ENCODE measurements at places on chromosomes 3 and 15.
A peak's percentile ranks its signal among the peaks of the same experiment; 100 is the strongest.

- peaks cover 6% of the 10 kb centered on the region for H3K4me1 ChIP-seq
- no peak overlapping the region for H3K27ac ChIP-seq
- H3K36me3 ChIP-seq: no peaks in the 10 kb centered on the region
- H3K4me3 ChIP-seq: no peak overlapping the region
- DNase-seq: no peak
These were observed 19.3 kb upstream of the LYSMD4 start for GRCh38 chr15:99752556-99752955.

- DNase-seq: no peak
- H3K4me1 ChIP-seq: peaks cover 7% of the 10 kb centered on the region
- peak overlapping the region; percentile 85 for H3K27ac ChIP-seq
- peaks cover 4% of the 10 kb centered on the region for H3K36me3 ChIP-seq
These were observed 159.0 kb upstream of the CHRNA7 start for GRCh38 chr15:31871166-31871886.

- H3K27ac ChIP-seq: peak overlapping the region; percentile 31
- H3K36me3 ChIP-seq: no peaks in the 10 kb centered on the region
- no peaks in the 10 kb centered on the region for H3K27me3 ChIP-seq
- no peak overlapping the region for H3K4me3 ChIP-seq
These were observed 181.5 kb upstream of the ICE2 start for GRCh38 chr15:60660290-60661051.

GRCh38 chr15:31361764-31362515 is 35.3 kb downstream of the KLF13 start:
- H3K4me1 ChIP-seq: peaks cover 96% of the 10 kb centered on the region
- H3K27ac ChIP-seq: peak overlapping the region; percentile 99
- peak overlapping the region; percentile 74 for H3K4me3 ChIP-seq
- DNase-seq: no peak
- H3K36me3 ChIP-seq: peaks cover 81% of the 10 kb centered on the region

GRCh38 chr3:187318819-187319616 is 27.5 kb upstream of the MASP1 start:
- H3K4me3 ChIP-seq: peak overlapping the region; percentile 34
- H3K27me3 ChIP-seq: peaks cover 34% of the 10 kb centered on the region
- H3K27ac ChIP-seq: no peak overlapping the region
- peak; percentile 46 for DNase-seq
- no peaks in the 10 kb centered on the region for H3K36me3 ChIP-seq
- peaks cover 11% of the 10 kb centered on the region for H3K4me1 ChIP-seq

DNA sequence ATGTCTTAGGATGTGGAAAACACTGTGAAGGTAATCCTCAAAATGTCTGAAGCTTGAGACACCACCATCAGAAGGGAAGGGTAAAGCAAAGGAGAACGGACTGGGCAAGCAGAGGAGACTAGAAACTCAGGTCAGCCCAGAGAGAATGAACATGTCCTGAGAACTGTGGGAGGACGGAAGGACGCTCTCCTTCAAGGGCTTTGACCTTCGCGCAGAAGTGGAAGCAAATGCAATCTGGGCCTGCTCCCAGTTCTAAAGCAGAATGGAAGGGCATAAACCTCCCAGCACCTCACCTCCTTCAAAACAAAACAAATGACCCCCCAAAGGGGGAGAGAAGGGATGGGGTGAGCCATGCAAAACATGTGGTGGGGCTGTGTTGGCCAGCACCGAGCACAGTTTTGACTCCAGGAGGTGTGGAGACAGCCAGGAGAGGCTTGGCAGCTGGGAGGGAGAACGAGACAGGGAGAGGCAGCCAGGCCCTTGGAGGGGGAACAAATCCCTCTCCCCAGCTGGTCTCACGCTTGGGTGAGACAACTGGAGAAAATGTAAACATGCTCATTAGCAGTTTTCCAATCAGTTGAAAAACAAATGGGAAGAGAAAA is 222.4 kb upstream of the WNT5A start:
- no peak overlapping the region for H3K27ac ChIP-seq
- no peaks in the 10 kb centered on the region for H3K4me1 ChIP-seq
- H3K36me3 ChIP-seq: no peaks in the 10 kb centered on the region
- no peaks in the 10 kb centered on the region for H3K27me3 ChIP-seq
- no peak for DNase-seq

- no peak overlapping the region for H3K4me3 ChIP-seq
- no peaks in the 10 kb centered on the region for H3K4me1 ChIP-seq
- H3K36me3 ChIP-seq: no peaks in the 10 kb centered on the region
- H3K27ac ChIP-seq: no peak overlapping the region
These were observed 377.0 kb downstream of the FEZF2 start for GRCh38 chr3:61996366-61996765.

DNA sequence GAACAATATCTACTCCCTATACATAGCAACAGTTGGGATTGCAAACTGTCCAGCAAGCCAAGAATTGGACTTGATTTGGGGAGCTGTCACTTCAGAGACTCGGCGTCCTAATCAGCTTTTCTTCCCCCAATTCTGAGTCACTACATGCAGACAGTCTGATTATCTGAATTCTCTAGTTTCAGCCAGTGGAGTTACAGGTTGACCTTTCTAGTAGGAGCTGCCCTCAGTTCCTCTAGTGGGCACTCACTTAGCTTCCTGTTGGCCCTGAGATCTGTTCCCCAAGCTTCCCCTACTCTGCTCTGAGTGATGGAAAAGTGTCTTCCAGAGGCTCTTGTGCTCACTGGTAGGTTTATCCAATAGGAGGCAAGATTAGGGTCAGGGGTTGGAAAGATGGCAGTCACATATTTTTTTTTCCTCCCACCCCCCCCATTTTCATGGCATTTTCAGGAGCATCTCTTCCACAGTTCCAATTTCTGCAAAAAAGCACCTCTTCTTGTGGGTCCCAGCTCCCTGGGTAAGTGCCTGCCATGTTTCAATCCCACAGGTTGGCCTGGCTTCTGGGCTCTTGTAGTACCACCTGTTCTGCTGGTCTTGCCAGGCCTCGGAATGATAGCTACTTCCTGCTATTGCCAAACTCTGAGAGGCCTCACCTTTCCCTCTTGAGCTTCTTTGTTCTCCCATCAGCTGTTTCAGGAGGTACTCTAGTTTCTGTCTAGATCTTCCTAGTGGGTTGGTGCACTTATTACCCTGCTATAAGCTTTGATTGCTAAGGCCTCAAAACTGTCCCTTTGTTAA is 182.2 kb downstream of the RAP2B start:
- no peaks in the 10 kb centered on the region for H3K36me3 ChIP-seq
- no peak overlapping the region for H3K4me3 ChIP-seq
- DNase-seq: no peak
- H3K27me3 ChIP-seq: no peaks in the 10 kb centered on the region

DNA sequence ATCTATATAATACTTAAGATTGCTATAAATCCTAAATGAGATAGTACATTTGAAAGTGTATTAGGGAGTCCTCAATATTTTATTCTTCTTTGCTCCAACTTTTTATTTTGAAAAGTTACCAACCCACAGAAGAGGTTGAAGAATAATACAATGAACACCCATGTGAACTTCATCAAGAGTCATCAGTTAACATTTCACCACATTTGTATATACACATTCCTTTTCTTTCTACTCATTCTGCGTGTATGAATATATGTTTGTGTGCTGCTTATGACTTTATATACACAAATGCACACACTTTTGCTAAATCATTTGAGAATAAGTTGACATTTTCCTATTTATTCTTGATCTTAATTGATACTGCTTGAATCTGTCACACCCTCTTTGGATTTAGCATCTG is 193.3 kb upstream of the CGNL1 start:
- DNase-seq: no peak
- H3K27ac ChIP-seq: no peak overlapping the region

DNA sequence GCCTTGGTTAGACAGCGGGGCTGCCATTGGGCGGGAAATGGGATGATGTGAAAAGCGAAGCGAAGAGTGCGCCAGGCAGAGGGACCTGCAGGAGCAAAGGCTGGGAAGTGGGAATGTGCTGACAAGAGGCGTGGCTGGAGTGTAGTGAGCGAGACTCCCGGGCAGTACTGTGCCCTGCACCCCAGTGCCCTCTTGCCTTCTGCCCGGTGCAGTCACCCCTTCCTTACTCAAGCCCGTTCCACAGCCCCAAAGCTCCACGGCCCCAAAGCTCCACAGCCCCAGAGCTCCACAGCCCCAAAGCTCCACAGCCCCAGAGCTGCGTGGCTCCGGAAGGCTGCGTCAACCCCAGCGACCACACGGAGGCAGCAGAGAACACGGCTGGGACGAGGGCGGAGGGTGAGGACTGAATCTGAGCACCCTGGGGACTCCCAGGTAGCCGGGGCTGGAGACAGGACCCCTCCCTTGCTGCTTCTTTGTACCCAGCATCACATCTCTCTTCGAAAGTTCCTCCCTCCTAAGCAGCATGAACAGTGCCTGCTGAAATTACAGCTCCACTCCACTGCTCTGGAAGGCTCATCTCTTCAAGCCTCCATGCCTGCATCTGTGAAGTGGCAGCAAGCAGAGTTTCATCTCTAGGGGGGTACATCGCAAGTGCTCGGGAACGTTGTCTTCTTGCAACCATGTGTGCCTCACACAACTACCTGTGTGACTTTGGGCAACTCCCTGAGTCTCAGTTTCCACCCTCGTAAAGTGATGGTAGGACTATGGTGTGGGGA is 108.9 kb downstream of the FBLN2 start:
- H3K27me3 ChIP-seq: peaks cover 33% of the 10 kb centered on the region
- peak overlapping the region; percentile 33 for H3K4me3 ChIP-seq
- H3K36me3 ChIP-seq: peaks cover 3% of the 10 kb centered on the region

DNA sequence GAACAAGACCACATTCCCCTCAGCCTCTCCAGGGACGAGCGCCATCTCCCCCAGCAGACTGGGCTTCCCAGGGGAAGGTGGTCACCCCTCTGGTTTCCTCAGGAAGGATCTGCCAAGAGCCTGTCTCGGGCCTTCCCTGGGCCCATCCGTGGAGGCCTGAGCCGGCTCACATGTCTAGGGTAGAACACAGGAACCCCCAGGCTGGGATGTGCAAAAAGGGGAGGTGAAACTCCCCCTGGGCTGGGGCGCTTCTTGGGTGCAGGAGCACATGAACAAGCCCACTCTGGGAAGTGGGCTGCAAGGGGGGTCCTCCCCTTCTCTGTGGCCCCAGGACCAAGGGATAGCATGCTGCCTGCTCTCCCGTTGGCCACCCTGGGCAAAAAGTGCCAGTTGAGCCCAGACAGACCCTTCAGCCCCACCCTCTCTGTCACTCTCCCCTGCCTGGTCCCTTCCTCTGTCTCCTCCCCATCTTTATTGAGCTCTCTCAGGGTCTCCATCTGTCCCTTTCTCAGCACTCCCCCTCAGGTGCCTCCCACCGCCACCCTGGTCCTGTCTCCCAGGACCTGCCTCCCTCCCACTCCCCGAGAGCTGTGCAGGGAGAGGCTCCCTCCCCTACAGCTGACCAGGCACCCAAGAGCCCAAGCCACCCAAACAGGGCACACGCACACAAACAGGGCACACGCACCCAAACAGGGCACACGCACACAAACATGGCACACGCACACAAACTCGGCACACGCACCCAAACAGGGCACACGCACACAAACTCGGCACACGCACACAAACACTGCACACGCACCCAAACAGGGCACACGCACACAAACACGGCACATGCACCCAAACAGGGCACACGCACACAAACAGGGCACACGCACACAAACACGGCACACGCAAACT is 864 bp downstream of the SEMA3G start:
- peaks cover 8% of the 10 kb centered on the region for H3K4me1 ChIP-seq
- DNase-seq: no peak
- no peaks in the 10 kb centered on the region for H3K36me3 ChIP-seq
- no peaks in the 10 kb centered on the region for H3K27me3 ChIP-seq

GRCh38 chr3:165210132-165210531 is 13.9 kb upstream of the SLITRK3 start:
- DNase-seq: no peak
- no peaks in the 10 kb centered on the region for H3K36me3 ChIP-seq
- no peaks in the 10 kb centered on the region for H3K27me3 ChIP-seq
- H3K4me3 ChIP-seq: no peak overlapping the region
- H3K4me1 ChIP-seq: no peaks in the 10 kb centered on the region

GRCh38 chr3:169667166-169668071 is 3.9 kb upstream of the MECOM start:
- peaks cover 90% of the 10 kb centered on the region for H3K27me3 ChIP-seq
- H3K4me3 ChIP-seq: peak overlapping the region; percentile 56
- H3K36me3 ChIP-seq: peaks cover 2% of the 10 kb centered on the region
- no peak for DNase-seq

GRCh38 chr3:182393830-182394367 is 399.4 kb upstream of the ATP11B start:
- no peak overlapping the region for H3K4me3 ChIP-seq
- no peaks in the 10 kb centered on the region for H3K4me1 ChIP-seq
- H3K27ac ChIP-seq: no peak overlapping the region
- no peak for DNase-seq
- no peaks in the 10 kb centered on the region for H3K36me3 ChIP-seq
- H3K27me3 ChIP-seq: no peaks in the 10 kb centered on the region

GRCh38 chr3:21484828-21485144 is 266.2 kb downstream of the ZNF385D start:
- DNase-seq: no peak
- H3K36me3 ChIP-seq: no peaks in the 10 kb centered on the region
- no peak overlapping the region for H3K4me3 ChIP-seq
- H3K27ac ChIP-seq: no peak overlapping the region
- H3K27me3 ChIP-seq: no peaks in the 10 kb centered on the region
- H3K4me1 ChIP-seq: no peaks in the 10 kb centered on the region

DNA sequence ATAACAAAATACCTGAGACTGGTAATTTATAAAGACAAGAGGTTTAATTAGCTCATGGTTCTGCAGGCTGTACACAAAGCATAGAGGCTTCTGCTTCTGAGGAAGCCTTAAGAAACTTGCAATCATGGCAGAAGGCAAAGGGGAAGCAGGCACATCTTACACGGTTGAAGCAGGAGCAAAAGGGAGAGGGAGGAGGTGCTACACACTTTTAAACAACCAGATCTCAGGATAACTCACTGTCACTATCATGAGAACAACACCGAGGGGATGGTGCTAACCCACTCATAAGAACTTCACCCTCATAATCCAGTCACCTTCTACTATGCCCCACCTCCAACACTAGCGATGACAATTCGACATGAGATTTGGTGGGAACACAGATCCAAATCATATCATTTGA is 54.4 kb downstream of the ATP8B4 start:
- H3K4me3 ChIP-seq: no peak overlapping the region
- no peak overlapping the region for H3K27ac ChIP-seq
- no peaks in the 10 kb centered on the region for H3K27me3 ChIP-seq

- no peaks in the 10 kb centered on the region for H3K36me3 ChIP-seq
- H3K4me3 ChIP-seq: no peak overlapping the region
- H3K4me1 ChIP-seq: no peaks in the 10 kb centered on the region
- DNase-seq: no peak
These were observed 130.4 kb upstream of the PLXNA1 start for GRCh38 chr3:126852511-126852910.

- no peak for DNase-seq
- peaks cover 63% of the 10 kb centered on the region for H3K4me1 ChIP-seq
- H3K36me3 ChIP-seq: peaks cover 9% of the 10 kb centered on the region
- peak overlapping the region; percentile 88 for H3K27ac ChIP-seq
These were observed 260.4 kb downstream of the RPLP1 start for GRCh38 chr15:69712991-69713390.

All from effector memory CD8-positive, alpha-beta T cell (primary cell).